ENCODE measurements at places on chromosomes 5 and 9.
A peak's percentile ranks its signal among the peaks of the same experiment; 100 is the strongest.

- DNase-seq: peak; percentile 71
Measured at GRCh38 chr9:33620738-33621439, 96.8 kb downstream of the ANKRD18B start.

GRCh38 chr5:6713274-6714225 is at the start of gene TENT4A:
TENT4A (plus strand) TSS chr5:6713432; CDS start chr5:6713984, 552 bp downstream.
- DNase-seq: no peak

DNA sequence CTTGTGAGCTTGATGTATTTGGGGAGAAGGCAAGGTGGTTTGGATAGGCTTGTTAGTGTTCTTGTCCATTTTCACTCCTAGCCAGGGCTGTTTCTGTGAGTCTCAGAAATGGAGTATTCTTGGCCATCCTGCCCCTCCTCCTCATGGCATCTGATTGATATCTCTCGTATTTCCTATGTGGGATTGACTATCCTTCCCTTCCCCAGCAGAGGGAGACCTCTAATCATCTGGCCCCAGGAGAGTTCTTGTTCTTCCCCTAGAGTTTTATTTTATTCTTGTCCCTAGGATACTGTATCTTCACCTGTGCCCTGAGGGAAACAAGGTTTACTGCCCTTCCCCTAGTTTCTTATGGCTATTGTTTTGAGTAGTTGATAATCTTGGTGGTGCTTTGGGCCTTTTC is 114.4 kb downstream of the VPS13A start:
- DNase-seq: no peak

DNA sequence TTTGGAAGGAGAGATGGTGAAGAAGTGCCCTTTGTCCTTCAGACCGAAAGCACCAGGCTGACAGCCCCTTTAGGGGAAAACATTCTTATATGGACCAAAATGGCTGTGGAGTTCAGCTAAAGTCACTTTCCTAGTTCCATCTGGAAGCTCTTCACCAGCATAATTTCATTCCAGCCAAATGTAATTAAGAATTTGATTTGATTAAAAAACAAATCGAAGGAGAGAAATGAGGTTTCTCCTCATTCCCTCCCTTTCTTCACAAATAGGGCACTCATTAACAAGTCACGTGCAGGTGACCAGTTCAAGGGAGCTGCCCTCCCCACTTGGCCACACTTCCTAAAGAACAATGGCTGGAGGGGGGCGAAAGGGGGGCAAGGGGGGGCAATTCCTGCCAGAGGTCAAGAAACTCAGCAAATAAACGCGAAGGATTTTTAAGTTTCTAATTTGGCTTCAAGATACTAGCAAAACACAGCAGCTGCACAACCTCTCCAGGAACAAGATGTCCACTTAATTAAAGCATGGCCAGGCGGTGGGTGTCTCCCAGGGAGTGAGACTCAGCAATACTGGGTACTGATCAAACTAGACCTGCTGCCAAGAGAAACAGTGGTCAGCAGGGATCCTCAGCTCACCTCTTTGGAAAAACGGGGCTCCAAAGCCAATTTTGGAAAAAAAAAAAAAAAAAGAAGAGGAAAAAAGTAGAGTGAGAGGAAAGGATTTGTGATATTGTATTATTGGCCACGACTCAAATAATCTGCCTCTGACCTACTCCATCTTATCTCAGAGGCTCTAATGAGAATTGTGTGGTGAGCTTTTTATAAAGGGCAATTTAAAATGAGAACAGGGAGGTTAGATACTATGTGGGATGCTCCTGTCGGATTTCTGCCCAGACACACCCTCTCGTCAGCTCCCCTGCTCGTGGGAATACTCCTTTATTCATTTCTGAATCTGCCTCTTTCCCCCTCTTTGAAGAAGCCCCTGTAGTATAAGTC is 254.3 kb downstream of the ZSWIM6 start:
- DNase-seq: no peak

DNA sequence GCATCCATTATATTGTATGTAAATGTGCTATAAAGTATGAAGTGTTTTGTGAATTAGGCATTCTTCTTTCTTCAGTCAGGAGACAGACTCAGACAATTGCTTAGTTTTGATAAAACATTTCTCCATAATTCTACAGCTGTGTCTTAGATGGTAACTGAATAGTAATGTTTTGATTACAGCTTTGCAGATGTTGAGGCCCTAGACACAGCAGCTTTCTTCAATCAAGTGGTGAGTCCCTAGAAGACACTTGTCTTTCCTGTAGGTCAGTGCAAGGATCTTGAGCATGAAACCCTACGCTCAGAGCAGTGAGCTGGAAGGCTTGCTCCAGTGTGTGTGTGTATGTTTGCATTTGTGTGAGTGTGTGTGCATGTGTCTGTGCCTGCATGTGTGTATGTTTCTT is 46.8 kb upstream of the CD180 start:
- no peak for DNase-seq

DNA sequence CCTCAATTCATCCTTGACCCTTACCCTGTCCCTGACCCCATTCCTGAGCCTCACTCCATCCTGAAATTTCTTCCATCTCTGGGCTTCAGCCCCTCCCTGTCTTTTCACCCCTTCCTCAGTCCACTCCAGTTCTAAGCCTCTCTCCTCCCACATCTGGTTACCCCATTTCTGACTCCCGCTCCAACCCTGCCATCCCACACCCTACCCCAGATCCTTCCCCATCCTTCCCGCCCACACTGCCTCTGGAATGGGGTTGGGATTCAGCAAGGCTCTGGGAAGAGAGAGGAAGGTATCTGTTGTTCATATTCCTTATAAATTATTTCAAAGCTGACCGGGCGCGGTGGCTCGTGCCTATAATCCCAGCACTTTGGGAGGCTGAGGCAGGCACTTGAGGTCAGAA is 29.9 kb upstream of the MVB12B start:
- DNase-seq: no peak

- no peak for DNase-seq
Measured at GRCh38 chr9:25700430-25700829, 22.2 kb upstream of the TUSC1 start.

GRCh38 chr9:109941771-109942170 is 161.8 kb downstream of the PALM2AKAP2 start:
- DNase-seq: no peak
